ENCODE measurements at places on chromosomes 2 and 18.

DNA sequence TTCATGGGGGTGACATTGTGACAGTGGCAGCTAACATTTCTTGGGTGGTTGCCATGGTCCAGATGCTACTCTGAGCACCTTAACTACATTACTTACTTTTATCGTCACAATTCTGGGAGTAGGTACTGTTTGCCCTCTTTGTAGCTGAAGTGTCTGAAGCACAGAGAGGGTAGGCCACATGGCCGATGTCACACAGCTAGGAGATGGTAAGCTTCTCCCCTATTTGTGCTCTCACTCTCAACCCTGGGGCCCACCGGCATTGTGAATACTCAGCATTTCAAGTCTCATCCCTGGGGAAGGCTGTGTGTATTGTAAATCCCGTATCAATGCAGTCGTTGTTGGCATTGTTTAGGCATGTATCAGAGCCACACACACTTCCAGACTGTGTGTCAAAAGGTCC is 136.6 kb downstream of the ACOXL start:
- DNase-seq, result no peak

DNA sequence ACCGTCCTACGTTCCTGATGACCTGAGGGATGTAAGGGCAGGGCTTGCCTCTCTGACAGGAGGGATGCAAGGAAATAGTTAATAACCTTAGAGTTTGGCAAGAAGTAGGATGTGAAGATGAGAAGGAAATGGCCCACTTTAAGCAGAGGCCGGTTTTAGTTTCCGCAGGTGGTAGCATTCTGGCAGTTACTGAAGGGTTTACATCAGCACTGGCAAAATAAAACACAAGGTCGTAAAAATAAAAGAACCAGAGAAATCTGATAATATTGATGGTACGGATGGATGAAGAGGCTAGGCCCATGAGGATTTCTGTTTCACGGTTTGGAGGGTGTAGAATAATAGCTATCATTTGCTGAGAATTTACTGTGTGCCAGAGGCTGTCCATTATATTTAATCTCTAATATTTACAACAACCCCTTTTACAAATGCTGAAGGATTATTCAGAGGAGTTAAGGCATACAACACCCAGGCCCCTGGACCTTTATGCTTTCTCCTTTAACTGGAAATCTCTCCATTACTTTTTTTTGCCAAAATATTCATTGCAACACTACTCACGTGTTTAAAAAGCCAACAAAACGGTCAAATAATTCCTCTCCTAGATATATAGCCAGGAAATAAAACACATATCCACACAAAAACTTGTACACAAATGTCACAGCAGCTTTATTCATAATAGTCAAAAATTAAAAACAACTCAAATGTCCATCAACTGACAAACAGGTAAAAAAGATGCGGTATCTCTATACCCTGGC is 28.5 kb downstream of the DAPL1 start:
- DNase-seq, result no peak

DNA sequence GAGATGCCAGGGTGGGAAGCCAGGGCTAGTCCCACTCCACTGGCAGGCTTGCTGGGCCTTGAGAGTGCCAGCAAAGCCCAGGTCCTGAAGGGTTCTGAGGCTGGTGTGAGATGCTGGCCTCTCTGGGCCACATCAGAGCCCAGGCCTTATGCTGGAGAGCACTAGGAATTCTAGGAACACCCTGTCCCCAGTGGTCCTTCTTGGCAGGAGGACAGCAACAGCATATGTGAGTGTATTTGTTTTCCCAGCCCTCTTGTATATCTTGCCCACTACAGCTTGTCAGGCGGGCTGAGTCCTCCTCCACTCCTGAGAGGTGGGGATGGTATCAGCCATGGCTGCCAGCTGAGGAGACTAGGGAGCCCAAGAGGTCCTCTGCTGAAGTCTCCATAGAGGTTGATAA is 327.0 kb downstream of the PDE11A start:
- no peak for DNase-seq

GRCh38 chr18:77108821-77109647 is 23.5 kb downstream of the MBP start:
- no peak for DNase-seq

GRCh38 chr2:208306291-208306690 is 40.2 kb downstream of the PIKFYVE start:
- DNase-seq, result no peak

DNA sequence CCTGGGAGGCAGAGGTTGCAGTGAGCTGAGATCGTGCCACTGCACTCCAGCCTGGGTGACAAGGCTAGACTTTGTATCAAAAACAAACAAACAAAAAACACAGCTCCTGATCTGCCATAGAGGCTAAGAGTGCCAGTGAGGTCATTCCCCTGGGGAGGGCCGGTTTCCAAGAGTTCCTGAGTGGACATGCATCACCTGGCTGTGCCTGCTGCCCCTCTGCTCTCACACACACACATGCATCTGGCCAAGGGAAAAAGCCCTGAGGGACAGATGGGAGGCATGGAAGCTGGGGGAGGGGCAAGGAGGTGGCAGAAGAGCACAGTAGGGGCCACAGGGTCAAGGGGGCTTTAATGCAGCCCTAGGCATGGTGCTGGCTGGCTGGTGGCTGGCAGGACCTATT is 60.4 kb downstream of the ZBTB7C start:
- no peak for DNase-seq

- DNase-seq, result no peak
Measured at GRCh38 chr2:72561621-72562318, 264.1 kb downstream of the EXOC6B start.

- DNase-seq, result no peak
Measured at GRCh38 chr18:68839701-68840100, 41.8 kb downstream of the CCDC102B start.

DNA sequence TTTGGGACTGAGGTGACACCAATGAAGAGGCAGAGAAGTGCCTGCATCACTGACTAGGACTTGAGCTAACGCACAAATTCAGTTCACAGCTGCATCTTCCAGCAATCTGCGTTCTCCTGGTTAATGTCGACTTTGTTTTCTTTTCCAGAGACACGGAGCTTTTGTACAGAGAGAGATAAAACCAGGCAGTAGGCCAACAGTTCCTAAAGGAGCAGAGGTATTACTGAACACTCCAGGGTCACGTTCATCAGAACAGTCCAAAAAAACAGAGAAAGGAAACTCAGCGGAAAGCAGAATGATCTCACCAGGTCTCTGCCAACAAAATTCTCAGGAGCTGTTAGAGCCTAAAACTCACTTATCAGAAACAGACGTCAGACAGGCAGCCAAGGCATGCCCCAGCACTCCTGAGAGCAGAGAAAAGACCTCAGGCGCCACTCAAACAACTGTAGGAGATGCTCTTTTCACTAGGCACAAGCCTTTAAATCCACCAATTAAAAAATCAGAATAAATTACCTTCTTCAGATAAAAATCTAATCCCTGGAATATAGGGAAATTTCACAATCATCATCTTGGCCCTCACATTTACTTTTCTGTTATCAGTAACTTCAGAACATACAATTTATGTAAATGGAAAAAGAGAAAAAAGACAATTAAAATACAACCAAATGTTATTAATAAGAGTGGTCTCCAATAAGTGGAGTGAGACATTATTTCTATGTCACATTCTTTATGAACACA is 95.9 kb upstream of the SPTBN1 start:
- DNase-seq, result no peak

DNA sequence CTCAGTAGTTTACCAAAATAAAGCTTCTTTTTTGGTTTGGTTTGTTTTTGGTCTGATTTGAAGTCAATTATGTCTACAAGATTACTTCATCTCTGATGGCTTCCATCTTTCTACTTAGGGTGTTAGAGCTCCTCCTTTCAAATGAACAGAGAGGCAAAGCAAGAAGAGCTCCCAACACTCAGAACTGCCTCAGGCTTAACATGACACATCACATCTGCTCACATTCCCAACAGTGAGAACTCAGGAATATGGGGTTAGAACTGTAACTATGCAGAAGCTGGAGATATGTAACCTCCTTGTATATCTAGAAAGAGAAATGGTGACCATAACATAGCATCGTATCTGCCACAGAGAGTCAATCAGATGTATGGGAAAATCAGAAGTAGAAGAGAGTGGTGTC is 11.4 kb upstream of the LRATD1 start:
- no peak for DNase-seq

DNA sequence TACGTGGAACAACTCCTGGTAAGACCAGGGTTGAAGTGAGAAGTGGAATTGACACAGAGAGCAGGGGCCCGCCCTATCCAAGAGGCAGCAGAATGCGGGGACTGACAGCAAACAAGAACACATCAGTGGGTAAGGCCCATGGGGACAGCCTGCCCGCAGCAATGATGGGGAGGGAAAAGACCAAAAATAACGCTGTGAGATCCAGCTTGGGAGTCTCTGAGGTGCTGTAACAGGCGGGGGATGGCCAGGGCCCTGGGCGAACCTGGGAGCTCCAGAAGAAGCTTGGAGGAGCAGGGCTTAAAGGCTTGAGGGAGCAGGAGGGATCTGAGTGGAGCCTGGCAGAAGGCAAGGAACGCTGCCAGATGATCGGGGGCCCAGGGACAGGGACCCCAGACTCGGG is 173.4 kb downstream of the TMEM200C start:
- no peak for DNase-seq

DNA sequence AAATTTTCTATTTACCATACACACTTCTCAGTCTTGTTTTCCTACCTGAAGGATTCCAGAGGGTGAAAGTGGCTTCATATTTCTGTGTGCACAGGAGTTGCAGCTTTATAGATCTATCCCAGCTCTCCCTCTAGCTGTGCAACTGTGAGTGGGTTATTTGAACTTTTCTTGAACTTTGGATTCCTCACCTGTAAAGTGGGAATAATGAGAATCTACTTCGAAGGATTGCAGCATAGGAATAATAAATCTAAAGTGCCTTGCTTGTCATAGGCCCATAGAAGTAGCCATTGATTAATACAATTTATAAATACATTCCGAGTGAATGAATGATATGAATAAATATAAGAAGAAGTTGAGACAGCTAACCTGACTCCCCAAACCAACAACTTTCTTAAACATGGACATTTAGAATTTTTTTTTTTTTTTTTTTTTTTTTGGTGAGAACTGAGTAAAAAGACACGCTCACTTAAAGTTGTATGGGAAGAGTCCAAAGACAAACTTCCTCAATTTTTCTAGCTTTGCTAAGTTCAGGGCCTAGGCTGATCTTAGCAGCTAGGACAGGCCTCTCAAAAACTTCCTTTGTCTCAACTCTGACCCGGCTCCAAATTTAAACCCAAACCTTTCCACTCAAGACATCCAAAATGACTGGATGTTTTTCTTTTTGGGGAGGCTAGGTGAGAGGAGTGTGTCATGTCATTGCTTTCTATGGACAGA is 203.3 kb upstream of the FBXO11 start:
- no peak for DNase-seq

GRCh38 chr2:187102381-187102780 is 253.4 kb upstream of the ZSWIM2 start:
- DNase-seq, result no peak

- DNase-seq, result no peak
Measured at GRCh38 chr2:178517496-178517895, 37.2 kb downstream of the PLEKHA3 start.

DNA sequence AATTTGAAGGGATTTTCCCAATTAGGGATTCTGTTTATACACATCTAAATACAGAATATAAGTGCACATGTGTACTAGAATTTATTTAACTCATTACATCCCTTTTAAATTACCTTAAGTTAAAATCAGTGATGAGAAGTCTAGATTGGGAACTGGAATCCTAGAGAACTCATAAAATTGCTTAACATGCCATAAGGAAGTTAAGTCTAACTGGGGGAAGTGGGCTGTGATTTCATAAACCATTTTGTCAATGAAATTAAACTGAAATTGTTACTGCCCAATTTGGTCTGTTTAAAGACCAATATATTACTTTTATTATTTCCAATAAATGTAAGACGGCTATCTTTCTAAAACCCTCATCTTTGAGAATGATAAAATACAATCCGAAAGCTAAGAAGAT is 72.3 kb upstream of the CD226 start:
- no peak for DNase-seq

DNA sequence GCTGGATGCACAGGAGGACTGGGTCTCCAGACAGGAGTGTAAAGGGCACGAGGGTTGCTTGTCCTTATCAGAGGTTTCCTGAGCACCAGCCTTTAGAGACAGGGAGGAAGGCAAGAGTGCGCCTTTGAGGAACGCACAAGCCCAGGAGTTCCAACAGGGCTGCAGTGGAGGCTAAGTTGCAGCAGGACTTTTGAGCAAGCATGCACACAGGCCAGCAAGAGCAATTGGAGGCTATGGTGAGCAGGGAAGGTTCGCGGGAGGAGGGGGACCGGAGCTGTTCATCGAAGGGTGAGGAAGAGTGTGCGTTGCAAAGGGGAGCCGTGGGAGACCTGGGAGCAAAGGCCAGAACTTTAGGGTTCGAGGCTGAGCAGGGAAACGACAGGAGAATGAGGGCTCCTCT is 2.2 kb upstream of the ATOH8 start:
- DNase-seq, result no peak

DNA sequence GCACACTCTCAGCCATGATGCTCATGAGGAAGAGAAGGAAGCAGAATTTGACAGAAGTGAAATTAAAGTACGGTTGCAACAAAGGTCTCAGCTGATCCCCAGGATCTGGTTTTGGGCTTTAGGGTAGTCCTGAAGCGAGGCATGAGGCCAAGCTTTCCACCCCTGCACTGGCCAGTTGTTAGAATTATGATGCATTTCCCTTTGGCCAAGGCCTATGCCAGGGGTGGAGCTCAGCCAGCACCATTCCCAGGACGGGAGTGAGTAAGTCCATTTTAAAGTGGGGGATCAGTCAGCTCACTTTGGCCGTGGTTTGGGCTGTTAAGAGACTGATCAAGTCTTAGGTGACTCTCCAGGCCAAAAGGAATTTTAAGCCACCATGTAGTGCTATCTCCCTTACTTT is 314.5 kb upstream of the MMADHC start:
- no peak for DNase-seq

DNA sequence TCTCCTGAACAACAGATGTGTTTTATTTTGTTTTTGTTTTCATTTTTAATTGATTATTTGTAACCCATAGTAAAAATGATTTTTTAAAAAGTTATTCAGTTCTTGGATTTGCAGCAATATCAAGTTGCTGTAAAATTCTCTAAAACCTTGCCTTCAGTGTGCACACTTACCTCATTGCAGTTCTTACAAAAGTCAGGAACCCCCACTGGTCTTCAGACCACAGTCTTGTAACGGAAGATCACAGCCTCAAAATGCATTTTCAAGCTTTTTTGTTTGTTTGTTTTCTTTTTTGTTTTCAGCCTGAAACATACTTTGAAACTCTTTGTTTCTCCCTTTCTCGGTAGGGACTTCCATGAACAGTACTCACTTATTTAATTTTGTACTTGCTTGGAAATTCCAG is 1012.8 kb upstream of the GYPC start:
- no peak for DNase-seq

GRCh38 chr2:210539035-210539434 is 17.4 kb upstream of the CPS1 start:
- DNase-seq, result no peak

DNA sequence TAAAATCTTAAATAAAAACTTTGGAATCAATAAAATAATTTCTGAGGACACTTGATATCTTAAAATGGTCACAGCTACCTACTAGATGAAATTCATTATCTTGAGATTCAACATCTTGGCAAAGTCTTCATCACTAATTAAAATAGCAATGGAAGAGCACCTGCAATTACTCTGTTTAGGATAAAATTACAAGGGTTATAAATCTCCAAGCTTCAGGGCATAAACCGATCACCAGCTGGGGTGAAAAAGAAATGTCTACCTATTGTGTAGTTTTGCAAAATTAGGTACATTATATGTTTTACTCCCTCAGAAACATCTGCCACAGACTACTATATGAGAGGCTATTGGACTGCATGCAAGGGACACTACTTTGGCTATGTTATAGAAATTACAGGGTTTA is 327.1 kb downstream of the CCDC178 start:
- no peak for DNase-seq

GRCh38 chr2:5729416-5729815 is 37.2 kb downstream of the SOX11 start:
- DNase-seq, result no peak

- DNase-seq, result no peak
Measured at GRCh38 chr2:46328829-46329228, 31.6 kb downstream of the EPAS1 start.

Measured in stimulated activated CD8-positive, alpha-beta memory T cell treated with anti-CD3 and anti-CD28 coated beads, Interleukin-12 subunit alpha, Interleukin-12 subunit beta, amount 100 ng/mL, for 4 hours (primary cell).